Fibroblast of the aortic adventitia (primary cell): ENCODE measurements at places on chromosomes 6 and 20. TPM values are rescaled to one million over a fixed set of nuclear protein-coding genes. Genes with fewer than 3 reads are reported as not detected.

The EYA2 gene
- 0.57 and 1.6 TPM in 2 replicates for total RNA-seq

The ZSCAN23 gene
- total RNA-seq = 6.7 and 12.0 TPM in 2 replicates

The OPN5 gene
- under 0.01 TPM in 1 of 2 replicates, not detected in the other for total RNA-seq

The MICAL1 gene
- total RNA-seq = 21.7 and 48.1 TPM in 2 replicates

The DEFB132 gene
- not detected in 2 replicates for total RNA-seq

The TCP11 gene
- 0.36 TPM in 1 of 2 replicates, not detected in the other for total RNA-seq

The PGC gene
- total RNA-seq = not detected in 2 replicates

The SEC63 gene
- total RNA-seq = 25.5 and 49.5 TPM in 2 replicates

The ZNF334 gene
- total RNA-seq = 0.63 and 14.0 TPM in 2 replicates

The MLIP gene
- not detected in 2 replicates for total RNA-seq

The ALDH8A1 gene
- total RNA-seq = 0.09 and 0.16 TPM in 2 replicates

The NANP gene
- total RNA-seq = 9.3 and 13.7 TPM in 2 replicates

The RHAG gene
- total RNA-seq = not detected in 2 replicates

The LIME1 gene
- 1.7 and 2.1 TPM in 2 replicates for total RNA-seq

The FAM217A gene
- total RNA-seq = not detected in 2 replicates

The CST4 gene
- not detected in 2 replicates for total RNA-seq
